Motor neuron (in vitro differentiated cells): ENCODE measurements at places on chromosomes 1 and 21.

DNA sequence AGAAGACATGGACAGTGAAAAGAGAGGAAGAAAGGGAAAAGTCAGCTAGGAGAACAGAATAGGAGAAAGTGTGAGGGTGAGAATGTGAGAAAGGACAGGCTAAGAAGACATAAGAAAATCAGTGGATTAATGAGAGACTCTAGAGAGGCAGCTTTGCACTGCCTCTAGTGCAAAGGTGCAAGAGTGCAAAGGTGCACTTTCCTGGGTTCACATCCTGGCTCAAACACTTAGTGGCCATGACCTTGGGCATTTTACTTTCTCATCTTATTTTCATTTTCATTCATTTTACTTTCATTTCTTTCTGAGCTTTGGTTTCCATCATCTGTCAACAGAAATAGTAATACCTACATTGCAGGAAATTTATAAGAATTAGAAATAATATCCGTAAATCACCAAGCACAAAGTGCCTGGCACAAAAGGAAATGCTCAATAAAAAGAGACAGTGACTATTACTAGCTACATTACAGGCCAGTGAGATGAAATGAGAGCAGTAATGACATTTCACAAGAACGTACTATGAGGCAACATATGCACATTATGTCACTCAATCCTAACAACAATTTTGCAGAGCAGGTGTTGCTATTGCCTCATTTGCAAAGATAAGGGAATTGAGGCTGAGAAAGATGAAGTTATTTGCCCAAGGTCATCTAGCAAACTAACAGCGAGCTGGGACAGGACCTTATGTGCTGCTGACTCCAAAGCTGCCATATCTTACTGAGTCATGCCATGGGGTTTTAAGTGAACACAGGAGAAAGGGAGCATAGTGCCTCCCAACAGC lies 107.0 kb upstream of the TLR5 start:
- no peak for ATAC-seq

DNA sequence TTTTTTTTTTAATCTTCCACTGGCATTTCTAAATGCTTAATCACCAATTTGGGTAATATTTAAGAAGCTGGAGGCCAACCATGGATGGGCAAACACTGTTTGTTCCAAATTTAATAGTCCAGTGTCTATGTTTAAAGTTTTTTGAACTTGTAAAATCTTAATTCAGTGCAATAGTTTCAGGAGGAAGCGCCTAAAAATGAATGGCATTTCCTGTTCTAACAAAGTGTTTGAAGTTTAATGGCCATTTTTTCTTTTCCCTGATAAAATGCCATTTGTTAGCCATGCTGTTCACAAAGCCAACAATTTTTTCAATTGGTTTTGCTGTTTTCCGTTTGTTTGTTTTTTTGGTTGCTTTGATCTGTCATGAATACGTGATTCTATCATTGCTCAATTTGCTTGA lies 552.1 kb downstream of the LMO4 start:
- ATAC-seq: no peak

DNA sequence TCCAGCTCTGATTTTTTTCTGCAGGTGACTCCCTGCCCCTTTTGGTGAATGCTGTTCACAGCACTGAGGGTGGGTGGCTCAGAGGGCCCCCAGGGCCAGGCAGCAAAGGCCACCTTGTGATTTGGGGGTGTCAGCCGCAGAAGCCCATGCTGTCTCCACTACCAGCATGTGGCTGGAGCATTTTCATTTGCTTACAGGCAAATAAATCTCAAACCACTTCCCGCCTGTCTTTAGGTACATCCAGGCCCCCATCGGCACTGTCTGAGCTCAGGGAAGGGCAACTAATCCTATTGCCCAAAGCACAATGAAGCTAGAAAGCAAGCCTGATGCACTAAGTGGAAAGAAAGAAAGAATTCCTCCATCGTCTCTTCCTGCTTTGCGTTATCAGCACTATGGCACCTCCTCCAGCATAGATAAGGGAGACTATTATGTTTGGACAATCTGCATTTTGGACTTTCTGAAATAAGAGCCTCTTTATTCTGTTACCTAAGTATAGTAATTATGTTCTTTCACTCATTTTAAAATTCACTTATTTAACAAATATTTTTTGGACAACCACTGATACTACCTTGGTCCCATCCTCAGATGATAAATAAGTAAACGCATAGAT lies 100.5 kb upstream of the TLR5 start:
- no peak for ATAC-seq

DNA sequence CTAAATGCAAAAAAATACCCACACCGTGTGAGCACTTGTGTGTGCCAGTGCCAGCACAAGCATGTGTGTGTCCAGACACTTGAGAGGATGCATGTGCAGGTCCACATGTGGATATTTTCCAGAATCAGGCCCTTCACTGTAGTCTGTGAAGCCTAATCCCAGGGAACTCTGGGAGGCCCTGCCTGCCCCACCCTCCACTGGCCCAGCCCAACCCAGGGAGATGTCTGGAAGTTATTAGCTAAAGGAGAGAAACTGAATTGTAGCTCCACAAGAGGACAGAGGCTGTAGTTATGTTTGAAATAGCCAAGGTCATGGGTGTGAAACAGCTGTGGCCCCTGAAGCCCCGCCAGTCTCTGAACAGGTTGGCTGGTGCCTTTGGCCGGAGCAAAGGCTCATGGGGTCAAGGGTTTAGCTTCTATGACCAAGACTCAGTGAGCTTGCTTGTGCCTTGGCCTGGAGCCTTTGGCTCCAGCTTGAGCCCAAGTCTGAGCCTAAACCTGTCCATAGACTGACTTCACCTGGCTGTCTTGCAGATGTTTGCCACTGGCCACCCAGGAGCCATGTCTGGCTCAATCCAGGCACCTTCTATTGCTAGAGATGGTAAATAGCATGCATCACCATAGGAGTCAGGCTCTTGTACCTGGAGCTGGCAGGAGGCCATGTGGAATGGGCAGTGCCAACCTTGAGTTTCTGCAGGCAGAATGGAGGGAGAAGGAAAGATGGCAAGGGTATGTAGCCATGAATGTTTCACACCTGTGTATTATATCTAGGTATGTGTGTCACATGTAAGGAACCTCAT lies 69.9 kb downstream of the TMEM53 start:
- no peak for ATAC-seq

DNA sequence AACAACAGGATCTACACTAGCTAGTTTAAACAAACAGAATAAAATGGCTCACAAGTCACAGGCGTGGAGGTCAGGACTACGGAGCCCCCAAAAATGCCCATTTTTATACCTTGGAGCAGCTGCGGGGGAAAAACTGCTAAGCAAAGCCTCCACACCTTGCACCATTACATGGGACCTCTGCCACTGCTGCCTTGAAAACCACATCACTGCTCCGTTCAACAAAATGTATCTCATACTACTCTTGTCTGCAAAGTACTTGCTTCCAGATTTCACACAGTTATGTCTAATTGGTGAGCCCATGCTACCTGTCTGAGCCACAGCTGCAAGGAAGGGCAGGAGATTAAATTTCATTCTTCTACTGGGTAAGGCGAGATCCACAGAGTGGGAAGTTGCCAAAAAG lies 24.4 kb downstream of the MRPL39 start:
- no peak for ATAC-seq

DNA sequence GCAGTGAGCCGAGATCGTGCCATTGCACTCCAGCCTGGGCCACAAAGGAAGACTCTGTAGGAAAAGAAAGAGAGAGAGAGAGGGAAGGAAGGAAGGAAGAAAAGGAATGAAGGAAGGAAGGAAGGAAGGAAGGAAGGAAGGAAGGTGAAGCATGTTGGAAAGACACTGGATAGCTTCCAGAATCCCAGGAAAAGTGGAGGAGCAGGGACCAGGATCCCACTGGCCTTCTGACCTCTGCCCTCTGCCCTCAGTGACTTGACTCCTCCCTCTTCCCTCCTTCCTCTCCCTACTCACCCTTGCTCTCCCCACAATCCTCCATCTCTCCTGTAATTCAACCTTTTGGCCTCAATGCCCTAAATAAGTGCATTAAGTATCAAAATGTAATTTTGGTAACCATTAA lies 4.1 kb upstream of the UTS2 start:
- ATAC-seq: no peak

DNA sequence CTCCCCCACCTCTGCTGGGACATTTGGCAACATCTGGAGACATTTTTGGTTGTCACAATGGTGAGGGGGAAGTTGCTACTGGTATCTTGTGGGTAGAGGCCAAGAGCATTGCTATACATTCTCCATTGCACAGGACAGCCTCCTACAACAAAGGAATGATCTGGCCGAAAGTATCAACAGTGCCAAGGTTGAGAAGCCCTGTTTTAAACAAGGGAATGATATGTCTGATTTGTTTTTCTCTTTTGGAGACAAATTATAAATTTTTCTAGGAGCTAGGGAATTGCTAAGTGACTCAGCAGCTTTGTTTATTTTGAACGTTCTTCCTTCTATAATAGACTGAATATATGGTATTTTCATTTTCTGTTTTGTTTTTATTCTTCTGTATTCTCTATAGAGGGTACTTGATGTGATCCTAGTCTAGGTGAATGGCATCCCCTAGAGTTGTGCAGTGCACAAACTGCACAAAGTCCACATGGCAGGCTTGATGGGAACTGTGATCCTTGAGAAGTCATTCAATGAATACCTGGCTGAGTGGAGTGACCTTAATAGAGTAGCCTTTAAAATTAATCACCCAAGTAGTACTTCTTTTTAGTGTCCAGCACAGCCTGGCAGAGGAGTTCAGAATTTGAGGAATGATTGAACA lies 288.6 kb upstream of the USP24 start:
- ATAC-seq: no peak

DNA sequence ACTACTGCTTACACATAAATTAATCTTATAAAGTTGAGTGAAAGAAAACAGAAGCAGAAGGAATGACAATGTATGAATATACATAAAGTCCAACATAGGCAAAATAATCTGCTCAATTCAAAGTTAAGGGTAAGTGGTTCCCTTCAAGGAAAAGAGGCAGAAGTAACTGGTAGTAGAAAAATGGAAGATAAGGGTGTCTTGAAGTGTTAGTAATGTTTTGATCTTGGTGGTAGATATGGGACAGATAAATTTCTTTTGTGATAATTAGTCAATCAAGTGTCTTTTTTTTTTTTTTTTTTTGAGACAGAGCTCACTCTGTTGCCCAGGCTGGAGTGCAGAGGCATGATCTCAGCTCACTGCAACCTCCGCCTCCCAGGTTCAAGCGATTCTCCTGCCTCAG lies 12.7 kb downstream of the USP48 start:
- ATAC-seq: no peak

DNA sequence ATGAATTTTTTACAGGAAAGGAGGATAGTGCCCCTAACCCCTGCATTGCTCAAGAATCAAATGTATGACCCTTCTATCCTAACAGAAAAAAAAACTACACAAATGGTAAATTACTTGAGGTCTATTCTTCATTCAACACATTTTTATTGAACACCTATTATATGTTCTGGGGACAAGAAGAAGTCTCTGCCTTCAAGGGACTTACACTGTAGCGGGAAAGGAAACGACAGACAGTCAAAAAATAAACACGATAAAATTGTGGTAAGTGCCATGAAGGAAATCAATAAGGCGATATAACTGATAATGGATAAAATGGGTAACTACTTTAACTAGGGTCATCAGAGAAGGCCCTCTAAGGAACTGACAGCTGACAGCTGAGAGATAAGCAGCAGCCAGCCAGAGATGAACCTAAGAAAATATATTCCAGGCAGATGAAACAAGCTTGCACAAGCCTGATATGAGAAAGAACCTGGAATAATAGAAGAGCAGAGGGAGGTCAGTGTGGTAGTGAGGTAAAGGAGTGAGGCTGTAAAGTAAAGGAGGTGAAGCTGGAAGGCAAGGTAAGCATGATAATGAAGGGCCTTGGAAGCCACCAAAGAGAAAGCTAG lies 66.4 kb downstream of the PHTF1 start:
- ATAC-seq: no peak

GRCh38 chr1:207268337-207268736 lies 53.1 kb upstream of the CD55 start:
- ATAC-seq: peak; percentile 98

DNA sequence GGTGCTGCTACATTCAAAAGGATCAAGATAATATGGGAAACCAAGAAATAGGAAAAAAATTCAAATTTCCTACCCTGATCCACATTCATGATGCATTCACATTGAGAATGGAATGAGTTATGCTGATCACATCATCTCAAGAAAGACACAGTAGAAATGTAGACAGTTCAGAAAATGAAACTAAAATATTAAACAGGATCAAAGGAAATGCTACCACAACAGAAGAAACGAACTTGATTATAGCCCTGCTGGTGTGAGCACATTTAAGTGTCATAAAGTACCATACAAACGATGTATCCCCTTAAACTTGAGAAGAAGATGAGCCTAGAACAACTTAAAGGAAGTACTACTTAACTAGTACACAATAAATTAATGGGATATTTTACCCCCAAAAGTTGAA lies 21.3 kb downstream of the SYDE2 start:
- no peak for ATAC-seq

GRCh38 chr1:79188337-79188736 lies 181.8 kb upstream of the ADGRL4 start:
- no peak for ATAC-seq
